ENCODE measurements at places on chromosomes 3 and 15.

DNA sequence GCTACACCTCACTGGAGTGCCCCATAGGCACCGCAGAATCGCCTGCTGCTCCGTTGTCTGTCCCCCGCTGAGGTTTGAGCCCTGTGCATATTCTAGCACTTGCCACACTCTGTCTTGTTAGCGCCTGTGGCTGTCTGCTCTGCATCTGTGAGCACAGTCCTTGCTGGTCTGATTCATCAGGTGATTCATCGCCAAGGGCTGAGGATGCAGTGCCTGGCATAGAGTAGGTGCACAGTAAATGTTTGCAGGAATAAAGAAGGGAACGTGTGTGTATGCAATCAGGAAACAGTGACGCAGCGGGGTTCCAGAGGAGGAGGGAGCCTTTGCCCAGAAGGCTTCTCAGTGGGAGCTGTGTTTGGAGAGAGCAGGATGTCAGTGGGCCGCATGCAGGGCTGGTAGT lies 124.0 kb upstream of the PLXNA1 start:
- no peak for DNase-seq

GRCh38 chr3:195699860-195700259 lies 20.9 kb upstream of the MUC20 start:
- DNase-seq, result no peak

- DNase-seq, result no peak
Observed at GRCh38 chr3:49359623-49360022, 1.5 kb upstream of the GPX1 start.

DNA sequence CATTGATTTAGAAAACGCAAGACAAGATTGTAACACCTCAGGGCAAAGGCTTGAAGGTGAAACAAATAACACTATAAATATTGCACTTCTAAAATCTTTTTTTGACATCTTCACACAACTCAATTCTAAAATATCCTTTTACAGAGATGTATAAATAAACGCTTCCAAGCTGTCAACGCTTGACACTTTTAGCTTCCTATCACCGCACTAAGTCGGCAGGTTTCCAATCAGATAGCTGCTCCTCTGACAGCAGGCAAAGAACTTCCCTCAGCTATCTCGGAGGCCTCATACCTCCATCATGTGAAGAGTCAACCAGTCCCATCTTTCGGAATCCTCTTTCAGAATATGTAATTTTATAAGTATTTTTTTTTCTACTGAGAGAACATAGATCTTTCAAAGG lies 71.0 kb downstream of the PCOLCE2 start:
- no peak for DNase-seq

GRCh38 chr3:13947912-13948311 lies 68.0 kb upstream of the WNT7A start:
- no peak for DNase-seq

GRCh38 chr15:32042269-32042972 lies 12.1 kb downstream of the CHRNA7 start:
- DNase-seq, result no peak

GRCh38 chr3:125137358-125138033 lies 75.1 kb downstream of the SLC12A8 start:
- DNase-seq, result no peak

GRCh38 chr15:64121614-64122013 lies 25.8 kb downstream of the SNX1 start:
- DNase-seq, result no peak

DNA sequence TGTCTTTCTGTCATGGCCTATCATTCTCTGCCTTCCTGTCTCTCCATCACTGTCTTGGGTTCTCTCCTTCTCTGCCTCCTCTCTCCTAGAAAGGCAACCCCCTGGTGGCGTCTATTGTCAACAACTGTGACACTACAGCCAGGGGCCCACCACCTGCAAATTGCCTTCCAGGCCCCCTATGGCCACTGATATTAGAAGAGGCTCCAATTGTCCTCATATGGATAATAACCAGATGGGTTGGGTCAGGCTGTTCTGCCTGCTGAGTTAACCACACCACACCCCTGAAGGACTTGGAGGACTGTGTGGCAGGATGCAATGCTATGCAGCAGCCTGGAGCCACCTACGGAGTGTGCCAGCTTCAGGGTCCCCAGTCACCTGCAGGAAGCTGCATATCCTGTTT lies 665.0 kb downstream of the NTRK3 start:
- DNase-seq, result no peak

GRCh38 chr3:155034786-155035185 lies 45.3 kb upstream of the MME start:
- DNase-seq, result no peak

DNA sequence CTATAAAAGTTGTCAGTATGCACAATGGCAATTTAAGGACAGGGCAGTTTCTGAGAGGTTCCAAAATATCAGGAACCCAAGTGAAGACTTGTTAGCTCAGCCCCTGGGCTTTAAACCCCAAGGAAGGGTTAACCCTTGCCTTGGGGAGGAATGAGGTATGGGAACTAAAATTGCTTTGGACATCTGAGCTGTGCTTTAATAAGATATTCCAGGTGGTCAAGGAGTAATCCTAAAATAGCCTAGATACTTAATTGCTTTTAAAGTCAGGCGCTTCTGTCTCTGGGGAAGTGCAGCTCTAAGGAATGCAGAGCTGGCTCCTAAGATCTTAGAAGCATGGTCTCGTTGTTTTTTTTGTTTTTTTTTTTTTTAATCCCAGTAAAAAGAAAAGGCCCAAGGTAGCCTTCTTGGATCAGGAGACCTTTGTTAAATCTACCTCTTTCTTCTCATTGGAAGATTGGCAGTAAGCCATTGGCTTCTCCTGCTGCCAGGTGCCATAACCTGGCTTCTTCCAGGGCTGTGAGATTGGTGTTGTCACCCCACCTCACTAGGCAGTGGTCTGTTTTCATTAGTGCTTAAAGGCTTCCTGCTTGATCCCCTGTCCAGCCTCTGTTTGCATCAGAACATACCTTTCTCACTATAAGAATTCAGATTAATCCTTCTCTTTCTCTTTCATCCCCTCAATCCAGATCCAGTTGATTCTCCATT lies 24.5 kb downstream of the ARID3B start:
- no peak for DNase-seq

DNA sequence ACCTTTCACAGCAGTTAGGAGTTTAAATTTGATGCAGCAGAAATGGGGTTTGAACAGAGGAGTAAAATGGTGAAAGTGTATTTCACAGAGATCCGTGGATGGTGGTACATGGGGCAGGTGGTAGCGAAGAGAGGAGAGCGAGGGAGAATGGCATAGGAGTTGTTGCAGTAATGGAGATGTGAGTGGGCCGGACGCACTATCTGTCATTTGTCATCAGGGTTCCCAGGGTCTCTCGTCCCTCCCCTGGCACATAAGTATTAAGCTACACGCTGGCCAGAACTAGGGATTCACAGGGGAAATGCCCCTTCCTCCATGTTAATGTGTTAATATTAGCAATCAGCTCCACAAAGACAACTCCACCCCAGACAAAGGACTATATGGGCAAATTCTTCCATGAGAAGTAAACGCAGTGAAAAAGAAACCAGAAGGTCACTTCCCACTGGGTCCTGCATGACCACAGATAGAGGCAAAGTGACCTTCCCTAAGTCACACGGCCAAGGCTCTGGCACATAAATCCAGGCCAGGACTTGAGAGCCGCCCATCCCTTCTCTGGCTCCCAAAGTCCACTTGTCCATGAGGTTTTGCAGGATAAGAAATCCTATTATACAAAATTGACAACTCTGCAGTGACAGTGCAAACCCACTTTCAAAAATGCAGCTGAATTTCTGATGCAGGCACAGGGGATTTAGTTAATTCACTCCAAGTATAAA lies 42.5 kb downstream of the ANXA2 start:
- no peak for DNase-seq

DNA sequence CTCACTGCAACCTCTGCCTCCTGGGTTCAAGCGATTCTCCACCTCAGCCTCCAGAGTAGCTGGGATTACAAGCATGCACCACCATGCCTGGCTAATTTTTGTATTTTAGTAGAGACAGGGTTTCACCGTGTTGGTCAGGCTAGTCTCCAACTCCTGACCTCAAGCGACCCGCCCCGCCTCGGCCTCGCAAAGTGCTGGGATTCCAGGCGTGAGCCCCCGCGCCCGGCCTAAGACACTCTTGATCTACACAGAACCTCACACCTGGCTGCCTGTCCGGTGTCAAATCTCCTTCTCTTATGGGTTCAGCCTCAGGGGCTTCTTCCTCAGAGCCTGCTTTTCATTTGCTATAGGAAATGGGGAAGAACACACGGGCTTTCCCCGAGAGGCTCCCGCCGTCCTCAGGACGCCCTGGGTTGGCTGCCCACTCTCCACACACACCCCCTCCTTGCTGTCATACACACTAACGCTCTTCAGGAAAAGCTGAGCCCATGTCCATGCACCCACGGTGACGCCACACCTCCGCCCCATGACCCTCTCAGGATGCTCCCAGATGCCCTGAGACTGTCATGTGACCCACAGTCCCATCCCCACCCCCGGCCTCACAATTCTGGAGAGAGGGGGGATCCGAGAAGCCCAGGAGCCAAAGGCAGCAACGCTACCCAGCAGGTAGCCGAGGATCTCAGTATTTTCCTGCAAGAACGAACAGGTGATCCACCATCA lies 10.4 kb downstream of the TMEM44 start:
- no peak for DNase-seq

DNA sequence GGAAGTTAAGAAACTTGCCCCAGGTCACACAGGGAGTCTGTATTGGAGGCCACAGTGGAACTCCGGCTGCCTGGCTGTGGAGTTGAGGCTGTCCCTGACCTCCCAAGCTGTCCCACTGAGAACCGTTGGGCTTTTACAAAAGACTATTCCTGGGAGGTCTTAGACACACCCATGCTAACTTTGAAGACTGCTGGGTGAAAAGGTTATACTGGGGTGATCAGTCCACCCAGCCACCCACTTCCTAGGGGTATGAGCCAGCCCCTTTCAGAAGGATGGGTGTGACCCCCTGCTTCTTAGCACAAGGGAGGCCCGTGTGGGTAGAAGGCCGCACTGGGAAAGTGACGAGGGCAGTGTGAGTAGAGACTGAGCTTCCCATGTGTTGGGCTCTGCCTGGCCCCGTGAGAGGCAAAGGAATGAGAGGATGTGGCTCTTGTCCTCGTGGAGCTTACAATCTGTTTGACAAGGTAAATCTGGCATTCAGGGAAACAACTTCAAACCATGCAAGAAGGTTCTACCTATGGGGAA lies 19.0 kb downstream of the MRAS start:
- DNase-seq, result no peak

DNA sequence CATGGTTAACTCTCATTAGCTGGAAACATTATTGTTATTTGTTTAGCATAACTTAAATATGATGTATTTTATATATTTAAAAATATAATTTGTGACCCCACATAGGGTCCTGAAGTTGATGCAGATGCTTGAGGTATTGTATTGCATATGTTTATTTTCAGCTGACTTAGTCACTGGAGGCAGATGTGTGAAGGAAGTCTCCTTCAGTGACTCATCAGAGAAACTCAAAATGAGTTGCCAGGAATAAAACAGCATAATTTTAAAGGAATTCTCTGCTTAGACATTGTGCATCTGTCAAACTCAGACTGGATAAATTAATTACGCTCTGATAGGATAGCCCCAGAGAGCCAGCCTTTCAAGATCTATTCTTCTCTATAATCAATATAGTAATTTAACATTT lies 7.9 kb upstream of the OR4F6 start:
- DNase-seq, result no peak

DNA sequence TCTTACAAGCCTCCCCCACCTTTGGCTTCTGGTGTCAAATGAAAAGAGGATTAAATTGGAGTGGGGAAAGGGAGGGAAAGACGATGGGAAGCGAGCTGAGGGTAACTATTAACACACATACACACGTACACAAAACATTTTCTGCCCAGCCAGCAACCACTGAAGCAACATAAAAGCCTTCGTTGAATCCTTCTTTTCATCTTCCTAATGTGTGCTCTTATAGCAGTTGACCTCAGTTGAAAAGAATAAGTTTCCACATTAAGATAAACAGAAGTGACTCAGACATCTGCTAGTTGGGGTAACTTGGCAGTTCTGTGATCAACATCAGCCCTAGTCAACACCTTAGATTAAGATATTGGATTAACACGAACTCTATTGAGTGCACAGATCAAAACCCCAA lies 558.5 kb downstream of the MECOM start:
- DNase-seq, result no peak

GRCh38 chr3:64957408-64958198 lies 269.8 kb upstream of the ADAMTS9 start:
- no peak for DNase-seq

- no peak for DNase-seq
Observed at GRCh38 chr3:189941679-189942078, 179.0 kb downstream of the P3H2 start.

DNA sequence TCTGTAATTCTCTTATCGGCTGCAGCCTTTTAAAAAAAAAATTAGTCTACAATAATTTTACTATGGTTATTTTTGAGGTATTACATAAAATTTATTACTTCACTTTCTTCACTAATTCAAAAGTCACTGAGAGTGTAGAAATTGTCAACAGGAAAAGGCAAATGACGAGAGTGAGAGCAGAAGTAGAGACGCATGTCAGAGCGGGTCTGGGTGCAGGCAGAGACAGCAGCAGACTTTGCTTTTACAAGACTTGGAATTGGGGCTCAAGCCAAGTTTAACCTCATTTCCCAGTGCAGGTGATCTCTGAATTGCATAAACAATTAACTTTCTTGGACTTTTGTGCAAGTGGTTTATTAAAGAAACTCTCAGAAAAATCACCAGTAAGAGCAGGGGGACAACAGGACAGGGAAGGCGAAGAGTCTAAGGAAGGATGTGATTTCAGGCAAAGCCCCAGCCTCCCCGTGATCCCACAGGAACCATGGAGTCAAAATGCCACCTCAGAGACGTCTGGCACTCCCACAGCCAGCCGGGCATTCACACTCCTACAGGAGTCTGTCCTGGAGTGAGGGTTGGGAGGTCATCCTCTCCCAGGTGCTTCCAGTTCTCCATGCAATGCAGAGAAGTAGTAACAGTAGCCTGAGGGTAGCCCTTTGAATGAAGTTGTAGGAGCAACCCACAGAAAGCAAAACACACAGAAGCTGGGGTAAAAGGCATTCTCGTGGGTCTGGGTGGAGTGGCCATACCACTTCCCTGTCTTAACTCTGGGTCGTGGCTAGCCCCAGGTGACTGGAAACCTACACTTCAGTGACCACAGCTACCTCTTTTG lies 274.0 kb upstream of the TGFBR2 start:
- DNase-seq, result no peak

DNA sequence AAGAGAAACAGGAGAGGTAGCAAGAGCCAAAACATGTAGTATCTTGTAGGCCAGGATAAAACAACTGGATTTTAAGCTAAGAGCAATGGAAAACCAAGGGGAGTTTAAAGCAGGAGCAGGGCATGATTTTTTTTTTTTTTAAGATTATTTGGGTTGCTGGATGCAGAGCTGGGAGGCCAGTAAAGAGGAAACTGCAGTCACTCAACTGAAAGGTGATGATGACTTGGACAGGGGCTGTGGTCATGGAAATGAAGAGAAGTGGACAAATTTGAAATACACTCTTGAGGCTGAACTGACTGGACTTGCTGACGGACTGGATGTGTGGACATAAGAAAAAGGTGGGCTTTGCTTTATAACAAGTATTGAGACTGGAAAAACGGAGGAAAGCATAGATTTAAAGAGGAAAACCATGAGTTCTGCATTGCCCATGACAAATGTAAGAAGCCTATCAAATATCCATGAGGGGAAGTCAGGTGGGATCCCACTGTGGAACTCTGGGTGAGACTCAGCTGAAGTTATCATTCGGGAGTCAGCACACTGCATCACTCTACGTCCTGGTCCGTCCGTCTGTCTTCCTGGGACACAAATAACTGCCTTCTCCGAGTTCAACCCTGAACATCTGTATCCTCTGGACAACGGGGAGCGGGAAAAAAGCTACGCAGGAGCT lies 688 bp downstream of the XPC start:
- DNase-seq, result no peak

All from stimulated activated CD4-positive, alpha-beta T cell treated with anti-CD3 and anti-CD28 coated beads, Interleukin-12 subunit alpha, Interleukin-12 subunit beta, amount 100 ng/mL, for 4 hours (primary cell).